ENCODE measurements at places on chromosomes 6 and 20.

- DNase-seq: no peak
Observed at GRCh38 chr6:135606392-135606791, 108.9 kb upstream of the AHI1 start.

DNA sequence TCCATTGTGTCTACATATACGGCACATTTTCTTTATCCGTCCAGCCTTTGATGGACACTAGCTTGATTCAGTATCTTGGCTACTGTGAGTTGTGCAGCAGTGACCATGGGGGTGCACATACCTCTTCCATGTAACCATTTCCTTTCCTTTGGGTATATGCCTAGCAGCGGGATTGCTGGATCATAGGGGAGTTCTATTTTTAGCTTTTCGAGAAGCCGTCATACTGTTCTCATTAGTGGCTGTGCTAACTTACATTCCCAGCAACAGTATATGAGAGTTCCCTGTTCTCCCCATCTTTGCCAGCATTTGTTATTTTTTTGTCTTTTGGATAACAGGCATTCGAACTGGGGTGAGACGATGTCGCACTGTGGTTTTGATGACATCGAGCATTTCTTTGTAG lies 395.0 kb downstream of the SMOC2 start:
- DNase-seq: no peak

GRCh38 chr6:6943421-6943820 lies 164.3 kb upstream of the RREB1 start:
- DNase-seq: no peak

DNA sequence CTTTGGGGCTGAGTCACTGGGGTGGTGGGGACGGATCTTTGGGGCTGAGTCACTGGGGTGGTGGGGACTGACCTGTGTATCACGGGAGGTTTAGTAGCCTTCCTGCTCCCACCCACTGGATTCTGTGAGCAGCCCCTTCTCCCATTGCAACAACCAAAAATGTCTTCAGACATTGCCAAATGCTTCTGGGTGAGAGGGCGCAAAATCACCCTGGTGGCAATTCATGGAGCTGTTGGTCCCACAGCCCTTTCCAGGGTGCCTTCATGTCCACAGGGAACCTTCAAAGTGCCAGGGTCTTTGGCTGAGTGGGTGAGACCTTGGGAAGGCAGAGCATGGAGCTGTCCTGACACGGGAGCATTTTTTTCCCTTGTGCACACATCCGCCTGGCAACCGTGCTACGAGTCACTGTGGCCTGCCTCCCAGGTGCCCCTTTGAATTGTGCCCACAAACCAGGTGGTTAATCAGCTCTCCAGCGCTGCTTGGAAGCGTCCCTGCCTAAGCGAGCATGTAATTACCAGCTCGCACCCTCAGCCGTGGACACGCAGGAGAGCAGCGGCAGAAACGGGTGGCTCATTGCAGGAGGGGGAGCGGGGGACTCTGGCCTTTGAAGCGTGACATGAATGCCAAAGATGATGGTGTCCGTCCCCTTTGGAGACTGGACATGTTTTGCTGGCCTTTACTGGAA lies 27.4 kb upstream of the APCDD1L start:
- peak; percentile 36 for DNase-seq

GRCh38 chr6:83536034-83536646 lies 23.8 kb downstream of the PRSS35 start:
- DNase-seq: peak; percentile 53

DNA sequence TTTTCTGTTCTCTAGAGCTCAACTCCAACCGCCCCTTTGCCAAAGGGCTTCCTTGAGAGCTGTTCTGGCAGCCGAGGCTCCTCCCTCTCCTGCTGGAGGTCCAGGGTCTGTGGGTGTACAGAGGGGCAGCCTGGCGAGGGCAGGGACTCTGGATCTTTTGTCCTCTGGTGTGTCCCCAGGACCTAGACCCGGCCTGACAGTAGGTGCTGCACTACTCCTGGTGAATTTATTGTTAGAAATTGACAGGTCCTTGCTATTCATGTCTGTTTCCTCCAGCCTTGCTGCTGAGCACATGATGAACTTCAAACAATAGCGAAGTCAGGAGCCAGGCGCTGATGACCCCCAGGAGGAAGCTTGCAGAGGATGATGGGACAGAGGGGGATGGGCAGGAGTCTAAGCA lies 234.7 kb upstream of the SULF2 start:
- no peak for DNase-seq

DNA sequence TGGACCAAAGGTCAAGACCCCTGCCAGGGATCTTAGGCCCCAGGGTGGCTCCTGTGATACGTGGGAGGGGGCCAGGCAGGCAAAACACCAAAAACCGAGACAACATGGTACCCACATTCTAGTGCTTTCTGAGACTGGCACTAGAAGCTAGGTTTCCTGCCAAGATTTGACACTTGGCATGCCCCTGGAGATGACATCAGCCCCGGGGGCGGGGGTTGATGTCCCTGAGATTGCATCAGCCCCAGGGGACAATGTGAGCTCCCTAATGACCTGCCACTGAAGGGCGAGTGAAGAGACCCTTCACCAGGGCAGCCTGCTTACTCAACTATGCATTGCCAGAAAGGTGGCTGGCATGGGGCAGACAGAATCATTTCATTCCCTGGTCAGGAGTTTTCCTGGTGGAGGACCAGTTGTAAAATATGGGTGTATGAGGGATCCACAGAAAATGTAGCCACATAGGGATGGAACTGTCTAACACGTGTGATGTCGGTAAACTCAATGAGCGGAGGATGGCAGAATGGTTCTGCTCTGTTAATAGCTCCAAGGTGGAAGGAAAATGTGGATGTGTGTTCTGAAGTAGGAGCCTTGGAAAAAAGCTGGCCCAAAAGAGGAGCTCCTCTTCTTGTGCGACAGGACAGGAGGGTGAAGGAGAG lies 219.7 kb downstream of the UNC5CL start:
- no peak for DNase-seq

GRCh38 chr6:3305831-3306230 lies 47.1 kb downstream of the PSMG4 start:
- no peak for DNase-seq

DNA sequence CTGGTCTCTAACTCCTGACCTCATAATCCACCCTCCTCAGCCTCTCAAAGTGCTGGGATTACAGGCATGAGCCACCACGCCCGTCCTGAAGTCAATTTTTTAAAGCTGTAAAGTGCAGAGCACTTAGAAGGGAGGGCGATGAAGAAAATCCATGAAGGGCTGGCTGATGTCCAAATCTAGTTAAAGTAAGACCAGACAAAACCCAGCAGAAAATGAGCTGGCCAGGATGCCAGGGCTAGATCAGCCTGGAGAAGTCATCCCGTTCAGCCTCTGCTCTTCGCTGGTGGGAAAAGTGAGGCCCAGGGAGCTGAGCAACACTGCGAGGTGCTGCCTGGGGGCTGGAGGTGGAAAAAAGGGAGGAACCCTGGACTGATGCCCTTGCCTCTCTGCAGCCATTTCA lies 3.1 kb downstream of the BPIFB4 start:
- no peak for DNase-seq

GRCh38 chr20:10453241-10453640 lies 18.1 kb downstream of the SLX4IP start:
- DNase-seq: no peak

- peak; percentile 34 for DNase-seq
Observed at GRCh38 chr6:34916348-34916967, 27.4 kb downstream of the ANKS1A start.

GRCh38 chr6:101011186-101011585 lies 130.1 kb upstream of the ASCC3 start:
- DNase-seq: no peak

DNA sequence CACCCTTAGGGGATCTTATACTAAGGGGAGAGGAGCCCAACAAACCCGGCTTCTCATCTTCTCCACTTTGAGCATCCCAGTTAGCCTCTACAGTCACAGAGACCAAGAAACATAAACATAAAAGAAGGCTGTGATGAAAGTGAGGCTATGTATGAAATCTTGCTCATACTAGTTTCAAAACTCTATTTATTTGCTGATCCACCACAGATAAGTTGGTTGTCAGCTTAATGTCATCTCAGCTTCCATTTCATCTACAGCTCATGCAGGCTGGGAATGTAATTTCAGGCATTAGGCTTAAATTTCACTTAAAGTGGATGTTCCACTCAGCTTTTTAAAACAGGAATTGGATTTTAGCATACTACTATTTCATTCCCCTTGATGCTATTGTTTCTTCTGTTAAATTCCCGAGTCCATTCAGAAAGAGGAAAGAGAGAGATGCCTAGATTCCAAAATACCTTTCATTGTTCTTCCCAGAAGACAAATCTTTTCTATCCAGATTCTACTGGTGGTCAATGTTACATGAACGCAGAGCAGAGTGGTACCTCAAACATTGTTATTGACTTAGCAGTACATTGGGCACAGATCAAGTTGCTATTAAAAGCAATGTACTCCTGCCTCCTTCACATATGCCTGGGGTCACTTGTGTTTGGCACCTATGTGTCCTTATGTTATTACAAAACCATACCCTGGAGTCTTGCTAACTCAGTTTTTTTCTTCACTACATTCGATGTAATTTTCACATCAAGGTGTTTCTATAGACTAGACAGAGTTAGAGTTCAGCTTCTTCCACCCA lies 149.0 kb downstream of the HACE1 start:
- DNase-seq: peak; percentile 6

DNA sequence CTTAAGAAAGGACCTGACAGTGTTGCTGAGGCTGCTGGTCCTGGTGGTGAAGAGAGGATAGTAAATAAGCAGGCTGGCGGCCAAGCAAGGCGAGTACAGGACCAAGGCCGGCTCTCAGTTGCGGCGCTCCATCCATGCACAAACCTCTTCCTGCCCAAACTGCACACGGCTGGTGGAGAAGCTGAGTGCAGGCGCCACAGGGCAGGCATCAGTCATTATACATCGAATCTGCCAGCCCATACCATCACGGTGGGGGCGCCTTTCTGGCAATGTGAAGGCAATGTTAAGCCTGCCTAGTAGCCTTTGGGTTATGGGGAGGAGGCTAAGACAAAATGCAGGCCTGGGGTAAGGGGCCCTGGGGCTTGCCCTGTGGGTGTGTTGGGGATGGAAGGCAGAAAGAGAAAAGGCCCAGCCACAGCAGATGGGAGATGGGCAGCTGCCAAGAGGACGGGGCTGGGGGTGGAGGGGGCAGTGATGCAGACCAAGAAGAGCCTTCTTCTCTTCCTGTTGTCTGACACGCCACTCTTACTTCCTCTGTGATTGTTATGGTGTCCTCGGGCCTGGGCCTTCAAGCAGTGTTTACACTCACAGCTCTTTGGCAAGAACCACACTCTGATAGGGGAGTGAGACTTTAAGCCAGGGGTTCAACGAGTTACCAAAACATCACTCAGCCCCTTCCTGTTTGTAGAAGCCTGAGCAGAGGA lies 20.3 kb upstream of the KCNK16 start:
- no peak for DNase-seq

DNA sequence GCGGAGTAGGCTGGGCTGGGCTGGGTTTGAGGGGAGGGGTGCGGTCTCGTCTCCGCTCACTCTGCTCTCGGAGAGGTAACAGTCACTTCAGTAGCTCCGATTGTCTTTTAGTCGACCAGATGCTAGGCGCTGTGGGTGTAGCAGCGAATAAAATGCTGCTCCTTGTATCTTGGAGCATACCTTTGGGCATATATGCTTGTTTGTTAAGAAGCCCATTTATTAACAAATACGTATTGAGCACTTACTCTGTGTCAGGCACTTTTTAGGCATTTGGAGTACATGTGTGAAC lies 545 bp downstream of the ACTR5 start:
- no peak for DNase-seq

DNA sequence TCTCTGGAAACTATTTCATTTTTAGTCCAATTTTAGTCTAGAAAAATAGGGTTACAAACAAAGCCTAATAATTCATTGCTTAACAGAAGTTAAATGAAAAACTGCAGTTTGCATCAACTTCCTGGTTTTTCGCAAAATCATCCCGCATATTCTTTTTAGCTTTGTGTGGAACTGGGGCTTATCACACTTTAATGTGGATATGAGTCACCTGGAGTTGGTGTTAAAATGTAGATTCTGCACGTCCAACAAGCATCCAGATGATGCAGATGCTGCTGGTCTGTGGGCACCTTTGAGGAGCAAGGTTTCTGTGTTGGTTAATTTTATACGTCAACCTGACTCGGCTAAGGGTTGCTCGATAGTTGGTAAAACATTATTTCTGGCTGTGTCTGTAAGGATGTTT lies 126.1 kb downstream of the PLCB4 start:
- no peak for DNase-seq

- peak; percentile 69 for DNase-seq
Observed at GRCh38 chr6:155171747-155172449, 91.9 kb upstream of the CLDN20 start.

GRCh38 chr6:86963352-86963751 lies 26.0 kb downstream of the HTR1E start:
- DNase-seq: peak; percentile 1

DNA sequence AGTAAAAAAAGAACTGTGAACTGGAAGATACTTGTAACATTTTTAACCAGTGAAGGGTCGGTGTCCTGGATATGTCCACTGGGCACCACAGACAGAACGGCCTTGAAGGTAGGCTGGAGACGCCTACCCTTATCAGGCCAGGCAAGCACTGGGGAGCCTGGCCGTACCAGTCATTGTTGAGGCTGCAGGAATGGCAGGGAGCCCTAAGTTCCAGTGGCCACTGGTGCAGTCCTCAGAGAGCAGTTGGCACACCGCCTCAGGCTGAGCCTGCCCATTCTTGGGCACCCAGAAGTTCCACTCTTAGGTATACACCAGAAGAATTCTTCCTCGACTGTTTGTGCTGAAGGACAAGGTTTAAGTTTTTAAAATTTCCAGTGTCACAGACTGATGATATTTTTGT lies 20.5 kb downstream of the DNAJC5 start:
- DNase-seq: no peak

- DNase-seq: no peak
Observed at GRCh38 chr6:33426590-33427511, 7.0 kb downstream of the SYNGAP1 start.

DNA sequence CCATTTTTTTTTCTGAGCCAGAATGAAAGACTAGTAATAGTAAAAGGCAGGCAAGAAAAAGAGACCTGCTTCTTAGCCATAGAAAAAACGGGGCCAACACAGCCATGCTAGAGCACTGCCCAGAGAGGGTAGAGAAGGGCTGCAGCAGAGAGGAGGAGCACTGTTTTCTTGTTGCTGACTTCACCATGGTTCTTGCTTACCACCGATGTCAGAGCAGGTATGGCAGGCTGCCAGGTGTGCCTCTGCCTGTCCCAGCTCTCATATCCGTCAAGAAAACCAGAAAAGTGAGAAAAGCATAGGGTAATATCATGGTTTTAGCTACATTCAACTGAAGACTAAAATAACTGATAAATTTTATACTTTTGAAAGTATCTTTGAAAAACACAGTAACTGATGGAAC lies 60.7 kb downstream of the DTNBP1 start:
- no peak for DNase-seq

DNA sequence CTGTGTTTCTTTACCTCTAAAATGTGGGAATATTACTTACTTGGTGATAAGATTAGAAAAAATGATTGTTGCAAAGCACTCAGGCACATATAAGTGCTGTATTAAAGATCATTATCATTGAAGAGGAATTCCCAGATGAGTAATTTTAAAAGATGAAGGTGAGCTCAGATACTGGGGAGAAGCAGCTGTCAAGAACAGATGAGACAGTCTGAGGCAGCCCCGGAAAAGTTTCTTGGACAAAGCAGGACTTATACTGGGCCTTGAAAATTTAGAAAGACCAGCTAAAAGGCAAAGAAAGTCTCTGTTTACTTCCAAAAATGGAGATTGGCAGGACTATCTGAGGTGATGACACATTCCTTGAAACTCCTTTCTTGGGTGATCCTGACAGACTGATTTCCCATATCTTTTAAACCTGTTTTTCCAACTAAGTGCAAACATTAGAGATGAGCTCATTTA lies 93.8 kb upstream of the MARCKS start:
- peak; percentile 7 for DNase-seq

- DNase-seq: no peak
Observed at GRCh38 chr6:150966786-150967185, 101.3 kb downstream of the MTHFD1L start.

Data from IMR-90 (cell line).